ENCODE measurements at places on chromosomes 16 and 17. TPM values are rescaled to one million over a fixed set of nuclear protein-coding genes. Genes with fewer than 3 reads are reported as not detected.

DNA sequence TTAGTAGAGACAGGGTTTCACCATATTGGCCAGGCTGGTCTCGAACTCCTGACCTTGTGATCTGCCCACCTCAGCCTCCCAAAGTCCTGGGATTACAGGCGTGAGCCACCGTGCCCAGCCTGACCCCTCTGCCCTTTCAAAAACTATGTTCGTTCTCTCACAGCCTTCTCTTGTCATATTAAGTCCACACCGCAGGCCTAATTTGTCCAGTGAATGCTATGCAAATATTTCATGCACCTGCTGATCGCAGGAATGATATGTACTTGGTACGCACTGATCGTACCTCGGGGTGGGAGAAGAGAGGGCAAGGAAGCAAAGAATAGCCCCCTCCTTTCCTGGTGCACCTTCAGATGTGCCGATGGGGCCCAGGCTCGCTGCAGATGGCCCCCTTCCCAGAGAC is 3.0 kb upstream of the BIRC5 start:
- no peak for DNase-seq

DNA sequence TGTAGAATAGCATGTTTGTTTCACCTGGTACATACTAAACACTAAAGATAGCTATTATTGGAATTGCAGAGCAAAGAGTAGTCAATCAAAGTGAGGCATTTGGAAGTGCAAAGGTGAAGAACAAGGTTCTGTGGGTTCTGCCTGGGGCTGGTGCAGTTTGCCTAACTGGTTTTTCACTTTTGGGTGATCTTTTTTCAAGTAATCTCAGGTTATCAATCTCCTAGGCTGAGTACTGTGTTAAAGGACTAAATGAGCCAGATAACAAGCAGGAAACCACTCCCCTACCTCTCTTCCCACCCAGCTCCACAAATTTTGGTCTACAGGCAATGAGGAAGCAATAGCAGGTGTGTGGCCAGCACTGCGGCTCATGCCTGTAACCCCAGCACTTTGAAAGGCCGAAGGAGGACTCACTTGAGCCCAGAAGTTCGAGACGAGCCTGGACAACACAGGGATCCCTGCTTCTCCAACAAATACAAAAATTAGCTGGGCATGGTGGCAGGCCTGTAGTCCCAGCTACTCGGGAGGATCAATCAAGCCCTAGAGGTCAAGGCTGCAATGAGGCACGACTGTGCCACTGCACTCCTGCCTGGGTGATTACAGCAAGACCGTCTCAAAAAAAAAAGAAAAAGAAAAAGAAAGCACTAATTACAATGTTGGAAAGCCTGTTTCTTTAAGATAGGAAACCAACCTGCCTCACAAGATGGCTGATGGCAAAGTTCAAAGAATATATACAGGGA is 2.0 kb upstream of the NTAN1 start:
- DNase-seq: no peak

DNA sequence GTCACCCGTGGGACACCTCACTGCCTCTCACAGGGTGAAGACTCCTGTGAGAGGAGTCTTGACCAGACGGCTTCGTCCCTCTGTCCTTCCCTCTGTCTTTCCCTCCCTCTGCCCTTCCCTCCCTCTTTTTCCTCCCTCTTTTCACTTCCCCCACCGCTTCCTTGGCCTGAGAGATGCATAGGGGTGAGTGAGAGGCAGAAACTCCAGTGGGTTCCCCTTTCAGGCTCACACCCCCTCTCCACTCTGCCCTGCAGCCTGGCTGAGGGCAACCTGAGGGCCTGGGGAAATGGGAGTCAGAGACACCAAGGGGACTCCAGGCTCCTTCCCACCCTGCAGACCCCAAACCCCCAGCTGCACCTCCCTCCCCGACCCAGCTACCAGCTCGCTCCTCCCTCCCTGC is 14.6 kb upstream of the KRT17 start:
- no peak for DNase-seq

DNA sequence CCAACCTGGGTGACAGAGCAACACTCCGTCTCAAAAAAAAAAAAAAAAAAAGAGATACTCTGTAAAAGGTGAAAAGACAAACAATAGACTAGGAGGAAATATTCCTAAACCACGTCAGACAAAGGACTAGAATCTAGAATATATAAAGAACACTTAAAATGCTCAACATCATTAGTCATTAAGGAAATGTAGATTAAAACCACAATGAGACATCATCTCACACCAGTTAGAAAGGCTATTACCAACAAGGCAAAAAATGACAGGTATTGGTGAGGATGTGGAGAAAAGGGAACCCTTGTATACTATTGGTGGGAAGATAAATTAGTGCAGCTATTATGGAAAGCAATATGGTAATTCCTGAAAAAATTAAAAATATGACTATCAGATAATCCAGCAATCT is 903.1 kb upstream of the SOX9 start:
- DNase-seq: no peak

DNA sequence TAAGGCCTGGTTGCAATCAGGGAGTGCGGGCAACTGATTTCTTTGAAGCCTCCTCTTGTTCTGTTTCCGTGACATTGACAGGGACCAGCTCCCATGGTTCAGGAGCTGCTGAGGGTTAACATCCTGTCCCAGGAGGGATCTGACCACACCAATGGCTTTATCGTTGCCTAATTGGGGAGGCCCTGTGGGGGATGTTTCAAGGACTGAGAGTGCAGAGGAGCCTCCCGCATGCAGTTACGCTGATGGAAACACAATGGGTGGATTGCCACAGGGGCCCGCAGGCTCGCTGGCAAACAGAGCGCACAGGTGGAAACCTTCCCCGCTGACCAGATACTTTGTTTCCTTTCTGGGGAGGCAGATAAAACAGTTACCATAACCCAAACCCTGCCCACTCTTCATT is 23.8 kb upstream of the ABCC1 start:
- no peak for DNase-seq

DNA sequence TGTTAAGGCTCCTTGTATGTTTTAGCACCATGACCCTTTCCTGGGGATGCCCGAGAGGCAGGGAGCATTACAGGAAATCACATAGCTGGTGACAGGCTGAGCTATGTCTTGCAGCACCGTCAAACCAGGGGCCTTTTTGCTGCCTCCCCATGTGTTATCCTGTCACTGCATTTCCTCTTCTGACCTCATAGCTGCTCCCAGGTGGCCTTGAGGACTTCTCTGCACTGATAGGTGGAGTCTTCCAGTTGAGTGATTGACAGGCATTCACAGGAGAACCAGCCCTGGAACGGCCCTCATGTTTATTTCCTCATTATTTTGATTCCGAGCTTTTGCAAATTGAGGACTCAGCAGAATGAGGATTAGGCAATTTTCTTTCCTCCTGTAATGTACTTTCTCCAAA is 349.6 kb downstream of the HAPSTR1 start:
- no peak for DNase-seq

DNA sequence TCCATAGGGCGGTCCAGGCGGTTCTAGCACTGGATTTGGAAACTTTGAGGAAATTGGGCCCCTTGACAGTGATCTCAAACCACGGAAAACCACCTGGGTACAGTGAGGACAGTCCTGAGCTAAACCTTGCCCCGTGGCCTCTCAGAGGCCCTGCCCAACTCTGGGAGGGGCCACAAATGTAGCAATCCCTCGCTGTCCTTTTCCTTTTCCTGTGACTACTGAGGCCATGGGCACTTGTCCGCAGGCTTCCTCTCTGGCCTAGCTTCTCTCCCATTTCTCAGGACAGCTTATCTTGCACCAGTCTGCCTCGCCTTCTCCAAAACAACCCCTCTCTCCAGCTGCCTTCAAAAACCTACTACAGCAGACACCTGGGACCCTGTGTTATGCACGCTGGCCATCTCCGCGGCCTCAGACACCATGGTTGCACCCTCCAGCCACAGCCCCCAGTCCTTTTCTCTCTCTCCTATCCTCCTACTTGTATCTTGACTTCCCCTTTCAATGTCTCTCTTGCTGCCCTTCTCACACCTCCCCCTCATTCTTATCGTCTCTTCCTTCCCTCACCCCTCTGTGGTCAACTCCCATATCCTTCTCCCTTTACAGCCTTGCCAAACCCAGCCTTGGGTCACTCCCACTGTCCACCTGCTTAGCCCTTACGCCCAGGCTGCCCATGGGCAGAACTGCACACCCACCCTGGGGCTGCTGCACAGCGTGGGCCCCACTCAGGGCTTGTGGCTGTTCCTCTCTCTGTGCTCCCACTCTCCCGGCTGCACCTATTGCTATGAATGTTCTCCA is 7.6 kb downstream of the SCPEP1 start:
- DNase-seq: no peak

The MT1G gene
- 26.8 TPM for total RNA-seq

The C17orf113 gene
- 0.86 TPM for total RNA-seq

The DNAAF1 gene
- not detected for total RNA-seq

The DCAF7 gene
- total RNA-seq: 126 TPM

The CHP2 gene
- total RNA-seq: not detected

The C17orf50 gene
- not detected for total RNA-seq
